Hematopoietic multipotent progenitor cell (in vitro differentiated cells): ENCODE measurements at places on chromosomes 1 and 21. TPM values are rescaled to one million over a fixed set of nuclear protein-coding genes. Genes with fewer than 3 reads are reported as not detected.

HES2 gene
- under 0.01 TPM for total RNA-seq

RRP1B gene
- 17.8 TPM for total RNA-seq

SPRR1A gene
- total RNA-seq, result not detected

FCGR1A gene
- total RNA-seq, result 6.2 TPM

KRTAP27-1 gene
- not detected for total RNA-seq

IL20 gene
- not detected for total RNA-seq

PERM1 gene
- total RNA-seq, result under 0.01 TPM

LCE1A gene
- total RNA-seq, result not detected

CD34 gene
- 126 TPM for total RNA-seq

S100A5 gene
- total RNA-seq, result 0.27 TPM

PLEKHN1 gene
- total RNA-seq, result 0.54 TPM

DNA sequence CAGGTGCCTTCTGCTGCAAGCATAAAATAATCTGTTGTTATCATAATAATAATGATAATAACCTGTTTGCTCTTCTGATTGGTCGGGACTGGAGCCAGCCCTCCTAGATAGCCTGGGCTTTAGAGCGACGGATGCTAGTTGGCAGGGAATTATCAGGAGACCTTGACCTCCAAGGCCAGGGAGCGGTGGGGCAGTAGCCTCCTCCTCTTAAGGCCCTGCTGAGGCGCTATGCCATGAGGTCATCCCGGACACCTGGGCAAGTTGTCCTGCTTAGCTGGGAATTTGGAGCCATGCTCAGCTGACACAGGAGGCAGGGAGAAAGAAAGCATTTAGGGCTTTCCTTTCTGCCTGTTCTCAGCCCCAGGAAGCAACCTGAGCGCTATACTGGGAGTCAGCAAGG is 15.6 kb downstream of the C1orf115 start:
- no peak for DNase-seq

DNA sequence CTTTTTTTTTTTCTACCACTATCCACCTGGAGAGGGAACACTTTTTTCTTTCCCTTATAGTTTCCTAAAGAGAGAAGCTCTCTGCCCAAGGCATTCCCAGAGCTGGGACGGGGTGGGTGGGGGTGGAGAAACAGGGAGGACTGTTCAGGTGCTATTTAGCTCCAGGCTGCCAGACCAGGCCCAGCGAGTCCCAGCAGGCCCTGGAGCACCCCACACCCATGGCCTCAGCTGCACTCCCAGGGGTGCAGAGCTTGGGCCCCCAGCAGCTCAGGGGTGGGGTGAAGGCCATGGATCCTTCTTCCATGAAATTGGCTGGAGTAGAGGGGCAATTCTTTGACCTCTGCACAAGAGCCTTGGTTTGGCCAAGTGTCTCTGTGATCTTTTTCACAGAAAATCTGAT is 4.1 kb downstream of the ETV3L start:
- DNase-seq, result no peak

DNA sequence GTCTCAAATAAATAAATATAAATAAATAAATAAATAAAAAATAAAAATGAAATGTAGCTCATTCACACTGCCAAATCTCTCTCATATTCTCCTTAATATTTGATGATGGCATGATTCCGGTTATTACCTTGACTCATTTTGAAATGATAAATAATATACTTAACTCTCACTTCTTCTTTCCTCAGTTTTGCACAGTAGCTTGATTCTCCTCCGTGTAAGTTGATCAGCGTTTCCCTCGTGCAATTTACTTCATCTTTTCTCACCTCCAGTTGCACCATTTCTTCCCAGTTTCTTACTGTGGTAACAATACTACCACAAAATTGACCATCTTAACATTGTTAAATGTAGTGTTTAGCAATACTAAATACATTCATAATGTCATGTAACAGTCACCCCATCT is 111.6 kb downstream of the RIPK4 start:
- DNase-seq, result no peak

DNA sequence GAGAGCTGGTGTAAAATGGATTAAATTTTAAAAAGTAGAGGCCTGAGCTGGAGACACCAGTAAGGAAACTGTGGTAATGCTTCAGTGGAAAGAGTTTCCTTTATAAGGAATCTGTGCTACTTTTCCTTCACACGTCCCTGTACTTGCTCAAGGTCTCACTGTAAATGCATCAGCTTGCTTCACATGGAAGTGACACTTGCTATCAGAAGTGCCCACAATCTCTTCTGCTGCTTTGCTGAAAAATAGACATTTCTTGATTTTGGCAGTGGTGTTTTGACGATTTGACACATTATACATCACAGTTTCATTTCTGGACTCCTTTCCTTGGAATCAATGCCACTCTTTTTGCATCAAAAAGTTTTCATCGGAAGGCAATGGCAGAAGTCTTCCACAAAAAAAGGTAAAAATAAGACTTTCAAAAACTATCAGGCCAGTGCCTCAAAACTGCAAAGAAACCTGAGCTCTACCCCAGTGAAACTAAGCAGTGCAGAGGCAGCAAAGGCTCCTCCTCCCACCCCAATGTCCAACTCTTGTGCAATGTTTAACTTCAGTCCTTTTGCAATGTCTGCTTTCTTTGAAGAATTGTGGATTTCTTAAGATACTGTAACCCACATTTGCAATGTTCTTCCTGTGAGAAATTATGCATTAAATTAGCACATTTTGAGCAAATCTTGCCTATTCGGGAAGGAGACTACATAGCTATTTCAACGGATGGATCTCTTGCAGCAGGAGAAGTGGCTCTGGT is 18.4 kb upstream of the TSPAN2 start:
- no peak for DNase-seq

DNA sequence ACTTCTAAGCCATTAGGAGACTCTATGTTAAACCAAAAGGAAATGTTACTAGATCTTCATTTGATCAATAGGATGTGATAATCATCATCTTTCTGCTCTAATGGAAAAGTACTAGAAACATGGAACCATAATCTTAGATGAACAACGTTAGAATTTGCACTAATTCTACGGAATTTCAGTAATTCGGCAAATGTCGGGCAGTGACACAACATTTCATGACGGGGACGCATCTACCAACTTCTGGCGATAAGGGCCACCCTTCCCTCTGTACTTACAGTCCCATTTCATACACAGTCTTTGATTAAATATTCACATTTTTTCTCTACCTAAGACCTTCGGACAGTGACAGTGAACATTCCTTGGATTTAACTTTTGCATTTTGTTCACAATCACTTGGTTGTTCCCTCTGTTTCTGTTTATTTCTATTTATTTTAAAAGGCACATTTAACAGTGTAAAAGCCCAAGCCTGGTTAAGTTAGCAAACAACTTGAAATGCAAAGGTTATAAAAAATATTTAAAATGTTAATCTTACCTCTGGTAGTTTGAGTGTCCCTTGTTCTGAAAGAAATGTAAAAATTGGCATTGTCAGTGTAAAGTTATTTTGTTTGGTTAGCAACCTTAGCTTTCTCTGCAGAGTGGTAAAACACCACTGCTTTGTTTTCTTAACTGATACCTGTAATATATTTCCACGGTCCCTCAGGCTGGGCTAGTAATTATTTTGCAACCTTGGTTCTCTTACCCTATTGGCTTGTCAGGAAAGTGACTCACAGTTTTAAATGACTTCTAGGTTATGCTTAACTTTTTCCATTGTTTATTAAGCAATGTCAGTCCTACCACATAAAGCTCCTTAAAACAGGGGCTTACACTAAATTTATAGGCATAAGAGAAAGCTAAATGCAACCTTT is 276.9 kb downstream of the VAV3 start:
- no peak for DNase-seq

GRCh38 chr21:42861311-42861847 is 18.0 kb downstream of the WDR4 start:
- no peak for DNase-seq

- DNase-seq, result no peak
These were observed 5.6 kb downstream of the AIRE start for GRCh38 chr21:44291078-44291935.

- DNase-seq, result no peak
These were observed 20.7 kb upstream of the STMN1 start for GRCh38 chr1:25926731-25927496.

DNA sequence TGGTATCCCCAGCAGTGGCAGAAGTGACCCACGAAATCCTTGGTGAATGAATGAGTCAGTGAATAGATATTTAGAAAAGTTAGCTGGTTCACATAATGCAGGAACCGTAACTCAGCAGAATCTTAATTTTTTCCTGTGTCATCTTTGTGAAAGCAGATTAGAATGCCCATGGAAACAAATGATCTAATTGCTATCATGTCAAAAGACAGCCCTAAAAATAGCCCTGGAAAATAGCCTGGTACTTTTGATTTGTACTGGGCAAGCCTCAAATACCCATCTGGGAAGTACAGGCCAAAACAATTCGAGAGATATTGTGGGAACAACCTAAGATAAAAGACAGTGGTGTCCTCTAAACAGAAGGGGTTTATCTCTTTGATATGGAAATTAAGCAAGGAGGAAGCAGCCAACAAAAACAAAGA is 21.1 kb downstream of the FYB2 start:
- no peak for DNase-seq

- DNase-seq, result no peak
These were observed 198.3 kb downstream of the CYYR1 start for GRCh38 chr21:26374817-26375216.

DNA sequence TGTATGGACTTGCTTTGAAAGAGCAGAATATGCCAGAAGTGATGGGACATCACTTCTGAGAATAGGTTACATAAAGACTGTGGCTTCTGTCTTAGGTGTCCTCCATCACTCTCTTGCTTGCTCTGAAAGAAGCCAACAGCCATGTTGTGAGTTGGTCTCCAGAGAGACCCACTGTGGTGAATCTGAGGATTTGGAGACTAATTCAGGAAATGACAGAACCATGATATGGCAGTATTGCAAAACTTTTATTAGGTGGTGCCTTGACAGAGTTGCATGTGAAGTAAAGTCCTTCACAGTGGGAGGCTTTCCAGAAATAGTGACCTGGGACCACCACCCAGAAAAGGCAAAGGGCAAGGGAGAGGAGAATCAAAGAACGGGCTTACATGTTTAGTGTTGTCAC is 628.6 kb downstream of the KCNT2 start:
- DNase-seq, result no peak

GRCh38 chr1:12596007-12596821 is 21.8 kb downstream of the DHRS3 start:
- no peak for DNase-seq

GRCh38 chr1:121522061-121522759 is 337.4 kb downstream of the SRGAP2C start:
- no peak for DNase-seq

GRCh38 chr1:209576392-209577197 is 6.9 kb upstream of the CAMK1G start:
- peak; percentile 62 for DNase-seq

DNA sequence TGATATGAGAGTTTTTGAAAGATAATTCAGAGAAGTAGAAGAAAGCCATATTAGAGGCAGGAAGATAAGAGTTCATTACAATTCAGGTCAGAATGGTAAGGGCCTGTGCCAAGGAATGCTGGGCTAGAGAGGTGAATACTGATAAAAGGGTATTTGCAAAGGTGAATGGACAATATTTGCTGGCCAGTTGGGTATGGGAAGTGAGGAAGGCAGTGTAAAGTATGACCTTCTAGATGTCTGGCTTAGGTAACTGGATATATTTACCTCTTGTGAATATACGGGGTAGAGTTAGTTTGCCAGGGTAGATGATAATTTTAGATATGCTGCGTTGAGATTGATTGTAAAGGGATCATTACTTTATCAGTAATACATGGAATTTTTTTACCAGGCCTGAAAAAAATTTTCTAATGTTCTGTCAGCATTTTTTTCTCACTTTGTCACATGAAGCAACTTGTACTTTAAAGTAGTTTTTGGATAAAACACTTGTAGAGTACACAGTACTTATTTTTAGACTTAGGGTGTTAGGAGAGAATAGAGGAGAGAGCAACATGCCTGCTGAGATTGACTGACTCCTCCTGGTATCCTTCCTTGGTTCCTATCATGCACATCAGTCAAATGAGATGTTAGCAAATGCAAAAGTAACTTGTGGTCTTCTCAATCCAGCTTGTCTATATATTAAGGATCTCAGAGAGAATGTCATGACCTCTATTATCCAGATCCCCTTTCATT is 14.1 kb downstream of the RTCA start:
- DNase-seq, result no peak

- no peak for DNase-seq
These were observed 872 bp upstream of the PPP2R5A start for GRCh38 chr1:212284332-212284743.

DNA sequence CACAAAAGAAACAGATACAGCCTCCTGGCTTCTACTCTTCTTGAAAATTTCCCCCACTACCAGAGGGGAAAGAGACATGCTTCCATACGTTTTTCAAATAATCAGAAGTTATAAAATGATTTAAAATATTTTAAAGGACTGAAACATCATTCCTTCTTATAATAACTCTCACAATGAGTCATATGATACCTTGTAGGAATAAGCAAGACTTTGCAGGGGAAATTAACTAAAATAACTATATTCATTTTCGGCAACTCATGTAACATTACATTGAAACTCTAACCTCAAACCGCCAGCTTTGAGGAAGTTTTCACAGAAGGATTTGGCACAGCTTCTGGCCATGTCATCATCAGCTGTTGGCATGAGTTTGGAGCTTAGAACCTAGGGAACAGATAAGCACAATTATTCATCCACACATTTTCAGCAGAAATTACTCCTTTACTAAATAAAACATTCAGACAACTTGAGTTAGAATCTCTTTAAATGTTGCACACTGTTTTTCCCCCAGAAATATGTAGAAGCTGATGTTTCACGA is 85.9 kb downstream of the USP24 start:
- peak; percentile 74 for DNase-seq

GRCh38 chr1:41379738-41380130 is 18.5 kb downstream of the FOXO6 start:
- no peak for DNase-seq

DNA sequence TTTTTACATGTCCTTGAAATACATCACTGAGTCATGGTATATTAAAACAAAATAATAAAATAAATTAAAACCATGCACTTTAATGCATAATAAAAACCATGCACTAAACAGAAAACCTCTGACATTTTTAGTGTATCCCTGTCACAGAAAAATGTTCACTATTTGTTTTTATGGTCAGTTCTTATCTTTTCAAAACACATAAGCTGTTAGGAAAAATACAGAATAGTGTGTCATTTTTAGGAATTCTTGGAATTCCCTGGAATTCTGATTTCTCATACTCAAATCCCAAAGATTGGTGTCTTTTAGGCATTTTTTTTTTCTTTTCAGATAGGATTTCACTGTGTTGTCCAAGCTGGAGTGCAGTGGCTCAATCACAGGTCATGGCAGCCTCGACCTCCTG is 25.1 kb upstream of the TINAGL1 start:
- no peak for DNase-seq

- peak; percentile 54 for DNase-seq
These were observed 61.5 kb downstream of the CD58 start for GRCh38 chr1:116508984-116509980.

- no peak for DNase-seq
These were observed 23.9 kb downstream of the CNIH3 start for GRCh38 chr1:224640018-224640417.
